Inflammatory macrophage treated with lipopolysaccharide for 4 hours (primary cell): ENCODE measurements at places on chromosomes 16 and 17.

- DNase-seq, result peak; percentile 85
Measured at GRCh38 chr17:35373984-35374765, 754 bp upstream of the SLFN11 start.

- no peak for DNase-seq
Measured at GRCh38 chr17:7403727-7403976, 245 bp downstream of the TMEM256 start.

- no peak for DNase-seq
Measured at GRCh38 chr16:549544-550263, 10.5 kb upstream of the PRR35 start.

- DNase-seq, result no peak
Measured at GRCh38 chr16:9260666-9261065, 169.2 kb downstream of the HAPSTR1 start.

- no peak for DNase-seq
Measured at GRCh38 chr16:85124636-85125346, 12.5 kb upstream of the CIBAR2 start.

DNA sequence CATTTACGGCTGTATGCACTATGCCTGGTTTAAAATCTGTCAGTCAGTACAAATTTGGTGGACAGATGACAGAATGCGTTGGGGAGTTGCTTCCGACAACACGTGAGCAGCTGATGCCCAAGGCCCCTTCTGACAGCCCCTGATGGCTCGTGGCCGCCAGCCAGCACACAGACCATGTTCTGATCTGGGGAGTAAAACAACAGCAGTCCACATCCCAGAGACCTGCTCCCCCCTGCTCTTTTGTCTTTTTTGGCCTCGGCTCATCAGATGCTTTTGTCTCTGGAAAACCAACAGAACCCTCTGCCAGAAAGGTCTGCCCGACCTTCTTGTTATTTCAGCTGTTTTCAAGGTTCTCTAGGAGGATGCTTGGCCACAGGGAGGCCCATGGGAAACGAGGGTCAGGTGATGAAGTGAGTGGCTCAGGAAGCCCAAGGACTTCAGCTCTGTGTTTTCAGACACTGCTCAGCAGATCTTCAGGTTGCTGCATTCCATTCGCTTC lies 10.8 kb downstream of the ARSG start:
- no peak for DNase-seq
